ENCODE measurements at places on chromosomes 12 and 14. TPM values are rescaled to one million over a fixed set of nuclear protein-coding genes. Genes with fewer than 3 reads are reported as not detected.

Gene SCN8A
- total RNA-seq, result 3.7 TPM

Gene FSCB
- total RNA-seq, result not detected

Gene KITLG
- 20.4 TPM for total RNA-seq

Gene TAS2R13
- 7.1 TPM for total RNA-seq

Gene LRP1-AS
- not detected for total RNA-seq

Gene TEAD4
- 18.7 TPM for total RNA-seq

Gene ALG10
- 6.1 TPM for total RNA-seq

Gene HOMEZ
- total RNA-seq, result 13.5 TPM
